RCC 7860 (cell line): ENCODE measurements at places on chromosomes 5 and 9.

- DNase-seq: no peak
These were observed 3.4 kb upstream of the RHOBTB3 start for GRCh38 chr5:95727764-95728191.

DNA sequence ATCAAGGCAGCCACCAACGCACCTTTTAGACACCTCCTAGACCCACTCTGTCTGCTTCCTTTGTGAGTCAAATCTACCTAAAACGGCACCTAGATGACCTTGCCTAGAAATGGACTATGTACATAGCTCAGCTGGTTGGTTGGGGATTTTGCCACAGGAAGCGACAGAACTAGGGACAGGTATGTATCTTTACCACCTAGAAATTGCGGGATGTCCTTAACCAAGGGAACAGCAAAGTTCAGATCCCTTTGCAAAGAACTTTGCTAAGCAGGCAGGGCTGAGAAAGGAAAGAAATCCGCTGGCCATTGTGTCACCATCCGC, 2.0 kb upstream of the ENC1 start:
- no peak for DNase-seq

- DNase-seq: peak; percentile 54
These were observed 931.0 kb upstream of the DMAC1 start for GRCh38 chr9:8730618-8731017.

- no peak for DNase-seq
These were observed 84.1 kb downstream of the PPP2R2B start for GRCh38 chr5:146794326-146795029.

- no peak for DNase-seq
These were observed 44.0 kb downstream of the FREM1 start for GRCh38 chr9:14866200-14866749.

- no peak for DNase-seq
These were observed 138.4 kb upstream of the DAPK1 start for GRCh38 chr9:87359264-87359663.

DNA sequence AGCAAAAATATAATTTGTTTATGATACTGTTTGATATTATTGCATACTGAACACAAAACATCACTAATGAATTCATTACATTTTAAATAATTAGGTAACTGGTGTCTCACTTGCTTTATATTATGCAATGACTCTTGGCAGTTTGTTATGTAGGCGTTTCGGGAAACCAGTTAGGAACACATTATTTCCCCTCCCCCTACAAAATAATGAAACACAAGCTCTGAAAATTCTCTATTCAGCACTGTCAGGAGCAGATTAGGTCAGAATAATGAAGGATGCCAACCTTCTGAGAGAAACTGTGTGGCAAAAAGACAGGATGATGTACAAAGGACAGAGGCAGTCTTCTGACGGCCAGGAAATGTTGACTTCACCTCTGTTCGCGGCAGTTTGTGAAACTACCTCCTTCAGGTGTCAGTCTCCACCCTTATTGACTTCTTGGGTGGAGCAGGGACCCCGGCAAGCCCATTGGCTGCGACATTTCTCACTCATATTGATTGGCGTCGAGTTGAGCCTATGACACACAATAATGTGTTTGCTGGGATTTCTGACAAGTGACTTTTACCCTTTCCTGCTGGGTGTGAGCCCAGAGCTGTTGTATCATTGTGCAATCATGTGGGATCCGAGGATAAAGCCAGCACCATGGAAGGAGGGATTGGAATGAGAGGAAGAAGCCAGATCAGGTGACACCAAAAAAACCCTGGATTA, 33.9 kb downstream of the SH3PXD2B start:
- peak; percentile 22 for DNase-seq

DNA sequence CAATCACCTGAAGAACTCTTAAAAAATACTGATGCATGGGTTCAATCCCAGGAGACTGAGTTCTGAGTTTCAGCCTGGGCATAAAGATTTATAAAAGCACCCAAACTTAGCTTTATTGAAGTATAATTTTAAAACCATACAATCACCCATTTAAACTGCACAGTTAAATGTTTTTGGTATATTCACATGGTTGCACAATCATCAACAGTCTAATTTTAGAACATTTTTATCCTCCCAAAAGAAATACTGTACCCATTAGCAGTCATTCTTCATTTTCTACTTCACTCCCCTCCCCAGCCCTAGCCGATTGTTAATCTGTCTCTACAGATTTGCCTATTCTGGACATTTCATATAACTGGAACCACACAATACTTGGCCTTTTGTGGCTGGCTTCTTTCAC, 141.7 kb downstream of the ARSB start:
- DNase-seq: no peak

GRCh38 chr5:157750320-157750719, 6.8 kb downstream of the LSM11 start:
- DNase-seq: no peak

- DNase-seq: no peak
These were observed 14.7 kb upstream of the LARP1 start for GRCh38 chr5:154740483-154740882.

DNA sequence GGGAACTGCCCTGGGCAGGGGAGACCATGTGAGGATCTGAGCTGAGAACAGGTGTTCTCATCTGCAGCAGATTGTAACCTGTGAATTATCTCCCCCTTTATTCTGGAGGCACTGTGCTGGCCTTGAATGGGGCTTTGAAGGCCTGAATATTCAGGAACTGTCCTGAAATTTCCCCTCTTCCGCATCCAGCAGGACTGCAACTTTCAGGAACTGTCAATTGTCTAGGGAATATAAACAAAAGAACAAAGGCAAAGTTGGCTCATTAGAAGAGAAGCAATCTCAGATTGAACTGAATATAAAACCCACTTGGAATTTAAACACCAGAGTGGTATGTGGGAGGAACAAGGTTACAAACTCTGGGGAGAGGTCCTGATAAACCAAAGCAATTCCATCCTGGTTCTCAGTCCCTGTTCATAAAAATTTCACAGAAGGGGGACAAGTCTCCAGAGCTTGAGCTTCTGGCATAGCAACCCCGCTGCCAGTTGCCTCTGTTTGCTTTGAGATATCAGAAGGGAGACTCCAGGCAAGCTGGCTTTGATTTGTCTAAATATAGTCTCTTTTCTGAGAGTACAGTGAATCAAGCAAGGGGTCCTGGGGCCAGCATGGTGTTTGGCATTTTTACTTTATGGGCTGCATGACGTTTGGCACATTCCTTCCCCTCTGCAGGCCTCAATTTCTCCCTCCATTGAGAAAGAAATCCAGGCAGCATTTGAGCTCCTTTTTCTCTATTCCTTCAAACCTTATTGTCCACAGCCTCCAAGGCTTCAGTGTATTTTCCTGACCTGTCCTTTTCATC, 47.5 kb downstream of the ADRB2 start:
- DNase-seq: no peak

DNA sequence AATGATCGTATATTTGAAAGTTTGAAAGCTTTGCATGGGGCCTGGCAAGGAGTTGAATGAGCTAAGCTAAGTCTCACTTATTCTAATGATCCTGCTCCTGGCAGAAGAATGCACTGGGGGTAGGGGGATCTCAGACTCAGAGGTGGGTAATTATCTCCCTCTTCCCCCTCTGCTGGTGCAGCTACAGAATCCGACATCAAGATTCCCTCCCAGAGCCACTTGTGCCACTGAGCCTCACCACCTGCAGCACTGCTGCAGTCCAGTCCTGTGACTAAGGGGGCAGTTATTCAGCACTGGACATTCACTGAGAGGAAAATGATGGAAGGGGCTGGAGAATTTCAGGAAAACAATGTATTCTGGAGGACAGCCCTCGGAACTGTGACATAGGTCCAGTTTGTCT, 205.8 kb downstream of the DEPDC1B start:
- no peak for DNase-seq

DNA sequence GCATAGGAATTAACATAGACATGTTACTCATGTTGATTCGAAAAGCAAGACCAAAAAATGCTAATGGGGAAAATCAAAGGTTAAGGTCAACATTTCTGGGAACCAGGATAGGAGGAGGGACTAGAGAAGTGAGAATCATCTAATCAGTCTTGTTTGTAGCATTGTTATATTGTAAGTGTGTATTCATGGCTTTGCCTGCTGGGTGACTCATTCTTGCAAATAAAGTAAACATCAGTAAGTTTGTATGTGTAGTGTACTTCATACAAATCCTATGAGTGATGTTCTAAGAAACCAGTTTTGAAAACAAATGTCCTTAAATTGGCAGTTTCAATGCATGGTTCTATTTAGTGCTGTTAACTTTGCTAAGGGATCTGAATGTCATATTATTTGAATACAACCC, 79.0 kb upstream of the TMEM252 start:
- no peak for DNase-seq

- no peak for DNase-seq
These were observed 16.7 kb downstream of the UBE2D2 start for GRCh38 chr5:139577689-139578290.
